ENCODE measurements at places on chromosomes 6 and 20.

GRCh38 chr20:1861347-1861976 is 33.7 kb upstream of the SIRPA start:
- DNase-seq, result no peak

DNA sequence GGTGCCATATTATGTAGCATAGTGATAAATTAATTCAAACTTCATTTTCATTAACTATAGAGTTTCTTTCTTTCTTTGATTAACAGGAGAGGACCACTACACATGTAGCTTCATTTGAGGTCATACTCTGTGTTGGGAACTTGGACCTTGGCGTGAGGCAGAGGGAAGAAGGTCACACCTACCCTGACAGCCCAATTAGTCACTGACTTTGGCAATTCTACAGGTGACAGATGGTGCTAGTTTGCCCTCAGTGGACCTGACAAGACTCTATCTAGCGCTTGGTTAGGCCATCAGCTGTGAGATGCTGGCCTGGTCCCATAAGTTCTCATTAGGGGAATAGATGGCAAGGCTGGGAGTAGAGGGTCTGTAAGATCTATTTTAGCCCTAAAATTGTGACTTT is 14.2 kb downstream of the SLX4IP start:
- no peak for DNase-seq

GRCh38 chr6:166924531-166924930 is 31.8 kb downstream of the RNASET2 start:
- no peak for DNase-seq

- no peak for DNase-seq
Observed at GRCh38 chr6:134480593-134480992, 162.7 kb upstream of the SGK1 start.

DNA sequence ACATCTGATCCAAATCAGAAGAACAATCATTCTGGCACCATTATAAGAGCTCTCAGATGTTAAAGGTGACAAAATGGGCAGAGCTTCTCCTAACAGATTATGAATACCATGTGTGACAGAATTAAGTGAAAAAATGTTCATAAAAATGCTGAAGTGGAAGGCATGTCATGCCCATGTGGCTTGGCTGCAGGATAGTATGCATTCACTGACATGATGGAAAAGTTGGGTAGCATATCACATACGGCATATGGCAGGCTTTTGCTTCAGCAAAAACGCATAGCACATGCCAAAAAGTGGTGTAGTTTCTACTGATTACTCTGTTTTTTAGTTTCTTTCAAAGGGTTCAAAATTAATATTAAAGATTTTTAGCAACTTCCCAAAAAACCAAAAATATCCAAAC is 731.5 kb upstream of the EPHA7 start:
- DNase-seq, result no peak

DNA sequence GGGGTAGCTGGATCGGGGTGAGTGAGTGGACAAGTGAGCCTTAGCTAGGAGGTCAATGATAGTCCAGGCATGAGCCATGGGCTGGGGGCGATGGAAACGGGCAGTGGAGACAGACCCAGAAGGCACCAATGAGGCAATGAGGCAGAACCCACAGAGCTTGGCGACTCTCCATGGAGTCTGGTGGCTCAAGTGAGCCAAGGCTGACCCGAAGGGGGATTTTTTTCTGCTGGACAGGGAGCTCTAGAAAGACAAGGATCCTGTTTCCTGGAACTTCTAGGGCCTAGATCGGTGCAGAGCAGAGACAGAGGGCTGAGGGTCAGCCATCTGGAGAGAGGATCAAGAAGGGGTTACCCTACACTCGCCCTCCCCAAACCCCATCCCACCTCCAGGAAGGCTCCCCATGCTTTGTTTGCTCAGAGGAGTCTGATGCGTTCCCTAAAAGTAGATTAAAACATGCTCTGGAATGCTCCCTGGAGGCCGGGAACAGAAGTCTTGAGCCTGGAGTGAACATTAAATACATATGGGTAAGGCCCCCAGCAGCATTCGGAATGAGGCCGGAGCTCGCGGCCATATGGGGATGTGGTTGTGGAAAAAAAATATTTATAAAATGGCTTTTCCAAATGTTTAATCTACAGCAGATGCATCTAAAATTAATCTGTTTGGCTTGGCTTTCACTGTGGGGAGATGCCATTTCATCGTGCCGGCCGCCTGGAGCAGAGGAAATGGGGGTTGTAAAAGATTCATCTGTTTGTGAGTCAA is 237.8 kb upstream of the PMEPA1 start:
- no peak for DNase-seq

Measured in NCI-H1417 (cell line).